Pulmonary artery endothelial cell (primary cell): ENCODE measurements at places on chromosomes 5 and 9.
A peak's percentile ranks its signal among the peaks of the same experiment; 100 is the strongest.

- DNase-seq = no peak
These were observed 6.2 kb upstream of the DNAJC18 start for GRCh38 chr5:139445325-139446170.

DNA sequence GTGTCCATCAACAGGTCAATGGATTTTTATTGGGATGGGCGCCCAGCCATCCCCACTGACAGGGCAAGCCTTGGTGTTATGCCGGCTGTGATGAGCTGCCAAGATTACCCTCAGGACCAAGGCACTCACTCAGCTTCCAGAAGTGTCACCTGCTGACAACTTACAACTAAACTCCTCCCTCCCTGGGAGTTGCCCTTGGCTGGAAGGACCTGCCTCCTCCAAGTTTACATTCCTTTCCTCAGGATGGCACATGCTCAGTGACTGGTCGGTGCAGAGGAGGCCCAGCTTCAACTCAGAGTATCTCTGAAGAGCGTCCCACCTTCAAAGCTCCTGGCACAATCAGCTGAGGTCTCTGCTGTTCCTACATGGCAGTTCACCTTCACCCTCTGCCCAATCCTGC, 52.5 kb upstream of the ZBTB43 start:
- DNase-seq = no peak

DNA sequence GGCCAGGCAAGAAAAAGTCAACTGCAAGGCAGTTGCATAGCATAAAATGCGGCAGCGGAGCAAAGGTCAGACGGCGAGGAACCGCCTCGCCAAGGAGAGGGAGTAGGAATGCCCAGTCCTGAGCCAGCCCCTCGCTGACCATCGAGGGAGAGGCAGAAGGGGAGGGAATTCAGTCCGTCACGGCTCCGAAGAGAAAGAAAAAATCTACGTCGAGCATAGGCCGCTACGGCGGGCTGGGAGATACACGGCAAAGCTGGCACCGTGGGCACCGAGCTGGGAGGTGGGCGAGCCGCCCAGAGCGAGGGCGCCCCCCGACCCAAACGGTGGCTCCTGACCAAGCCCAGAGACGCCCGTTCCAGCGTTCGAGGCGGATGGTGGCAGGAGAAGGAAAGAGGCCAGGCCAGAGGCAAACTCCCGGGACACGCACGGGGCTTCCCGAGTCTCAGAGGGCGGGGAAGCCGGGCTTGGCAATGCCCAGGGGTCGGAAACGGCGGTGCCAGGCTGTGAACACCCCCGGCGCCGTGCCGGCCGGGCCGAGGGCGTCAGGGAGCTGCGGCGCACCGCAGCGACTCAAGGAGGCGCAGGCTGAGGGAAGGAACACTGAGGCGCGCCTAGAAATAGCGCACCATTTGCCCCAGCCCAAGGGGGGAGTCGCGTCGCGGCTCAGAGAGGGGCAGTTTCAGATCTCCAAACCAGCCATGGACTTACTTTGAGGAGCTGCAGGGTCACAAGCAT, 518 bp downstream of the SPRY4 start:
- no peak for DNase-seq

DNA sequence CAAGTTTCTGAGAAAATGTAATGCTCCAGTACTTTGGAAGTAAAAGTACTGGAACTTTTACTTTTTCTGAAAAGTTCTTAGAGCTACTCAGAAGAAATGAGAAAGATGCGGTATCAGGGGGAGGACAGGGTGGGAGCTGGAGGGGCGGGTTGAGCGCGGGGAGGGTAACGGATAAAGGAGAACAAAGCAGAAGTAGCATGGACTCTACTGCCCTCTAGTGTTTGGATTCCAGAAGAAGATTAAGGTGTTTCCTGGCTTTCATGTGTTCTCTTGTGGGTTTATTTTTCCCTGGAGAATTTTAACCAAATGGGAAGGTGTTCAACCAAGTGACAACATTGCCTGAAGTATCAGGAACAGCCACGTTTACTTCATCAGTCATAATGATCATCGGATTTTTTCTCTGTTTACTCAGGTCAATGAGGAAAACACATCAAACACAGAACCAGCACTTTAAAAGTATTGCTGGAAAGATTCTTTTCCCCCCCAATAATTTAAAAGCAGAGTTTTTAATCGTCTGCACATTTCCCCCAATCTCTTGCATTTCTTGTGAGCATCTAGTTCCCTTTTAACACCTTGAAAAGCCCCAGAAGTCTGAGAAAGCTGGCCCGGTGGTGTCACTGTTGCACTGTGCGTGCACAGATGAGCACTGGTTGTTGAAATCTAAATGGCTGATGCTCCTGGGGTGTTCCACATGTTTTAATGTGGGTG, 190.6 kb downstream of the MPDZ start:
- DNase-seq = peak; percentile 32

DNA sequence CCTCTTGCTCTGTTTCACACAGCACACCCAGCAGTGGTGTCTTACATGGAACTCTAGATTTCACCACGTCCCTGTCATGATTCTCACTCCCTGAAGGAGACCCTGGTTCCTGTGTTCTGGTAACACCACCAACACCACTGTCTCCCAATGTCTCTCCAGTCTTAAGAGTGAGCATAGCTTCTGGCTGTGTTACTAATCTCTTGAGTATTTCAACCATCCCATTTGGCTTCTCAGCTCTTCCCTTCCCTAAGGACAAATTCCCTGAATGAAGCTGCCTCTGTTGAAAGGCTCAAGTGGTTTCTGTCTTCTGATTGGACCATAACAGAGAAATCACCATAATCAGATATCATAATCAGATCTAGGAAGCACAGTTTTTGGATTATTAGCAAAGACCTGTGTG, 311.8 kb downstream of the DNAH5 start:
- no peak for DNase-seq

- DNase-seq = no peak
These were observed 727.9 kb upstream of the PTPRD start for GRCh38 chr9:11340654-11341053.

- DNase-seq = no peak
These were observed 65.0 kb downstream of the CEMIP2 start for GRCh38 chr9:71703172-71703872.

DNA sequence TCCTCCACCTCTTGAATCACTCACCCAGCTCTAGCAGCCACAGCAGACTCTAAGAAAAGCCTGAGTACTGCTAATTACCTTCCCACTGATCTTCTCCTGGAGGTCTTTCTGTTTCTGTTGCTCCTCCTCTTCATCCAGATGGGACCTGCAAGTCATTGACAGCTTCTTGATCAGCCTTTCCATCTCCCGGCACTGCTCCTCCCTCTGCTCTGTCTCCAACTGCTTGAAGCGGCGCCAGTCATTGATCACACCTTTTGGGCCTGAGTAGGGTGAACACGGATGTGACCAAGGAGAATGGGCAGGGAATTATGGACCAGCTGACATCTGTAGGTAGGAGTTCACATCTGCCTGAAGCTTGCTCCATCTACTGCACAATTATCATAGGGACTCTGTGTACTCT, 5.5 kb downstream of the PDCL start:
- no peak for DNase-seq

DNA sequence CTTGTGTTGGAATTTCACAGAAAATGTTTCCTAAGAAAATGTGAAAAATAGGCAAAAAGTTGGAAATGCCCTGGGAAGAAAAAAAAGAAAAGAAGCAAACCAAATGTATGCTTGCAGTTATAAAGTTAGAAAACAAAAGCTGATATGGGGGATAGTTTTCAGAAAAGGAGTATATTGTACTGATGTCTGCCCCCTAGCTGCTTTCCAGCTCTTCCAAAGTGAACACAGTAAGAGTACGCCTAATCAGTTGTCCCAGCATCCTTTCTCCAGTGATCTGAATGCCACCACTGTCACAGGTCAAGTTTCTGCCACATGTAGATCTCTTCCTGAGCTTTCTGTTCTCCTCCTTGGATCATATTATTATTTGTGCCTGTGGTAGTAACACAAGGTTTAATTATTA, 5.8 kb downstream of the TYRP1 start:
- DNase-seq = no peak

DNA sequence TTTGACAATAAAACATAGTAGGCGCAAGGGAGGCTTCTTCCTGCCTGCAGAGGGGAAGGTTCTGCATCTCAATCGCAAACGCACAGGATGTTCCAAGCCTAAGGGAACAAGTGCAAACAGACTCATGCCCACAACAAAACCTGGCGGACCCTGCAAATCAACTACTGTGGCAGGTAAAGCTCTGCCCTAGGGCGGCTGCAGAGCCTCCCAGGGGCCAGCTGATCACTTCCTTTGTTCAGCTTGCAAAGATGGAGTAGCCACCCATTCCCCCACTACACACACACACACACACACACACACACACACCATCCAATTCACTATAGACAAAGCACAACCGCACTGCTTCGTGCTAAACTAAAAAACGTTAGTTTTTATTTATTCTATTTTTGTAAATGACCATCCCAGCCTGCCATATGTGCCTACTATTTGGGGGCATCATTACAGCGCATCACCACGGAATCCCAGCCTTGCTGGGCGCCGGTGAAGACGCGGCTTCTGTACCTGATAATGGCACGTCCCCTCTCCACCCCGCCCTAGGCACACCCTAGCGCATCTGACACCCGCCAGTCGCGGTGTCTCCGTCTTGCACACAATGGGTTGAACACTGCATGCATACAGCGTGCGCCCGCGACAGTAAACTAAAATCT, 57.6 kb downstream of the DPYSL3 start:
- no peak for DNase-seq

DNA sequence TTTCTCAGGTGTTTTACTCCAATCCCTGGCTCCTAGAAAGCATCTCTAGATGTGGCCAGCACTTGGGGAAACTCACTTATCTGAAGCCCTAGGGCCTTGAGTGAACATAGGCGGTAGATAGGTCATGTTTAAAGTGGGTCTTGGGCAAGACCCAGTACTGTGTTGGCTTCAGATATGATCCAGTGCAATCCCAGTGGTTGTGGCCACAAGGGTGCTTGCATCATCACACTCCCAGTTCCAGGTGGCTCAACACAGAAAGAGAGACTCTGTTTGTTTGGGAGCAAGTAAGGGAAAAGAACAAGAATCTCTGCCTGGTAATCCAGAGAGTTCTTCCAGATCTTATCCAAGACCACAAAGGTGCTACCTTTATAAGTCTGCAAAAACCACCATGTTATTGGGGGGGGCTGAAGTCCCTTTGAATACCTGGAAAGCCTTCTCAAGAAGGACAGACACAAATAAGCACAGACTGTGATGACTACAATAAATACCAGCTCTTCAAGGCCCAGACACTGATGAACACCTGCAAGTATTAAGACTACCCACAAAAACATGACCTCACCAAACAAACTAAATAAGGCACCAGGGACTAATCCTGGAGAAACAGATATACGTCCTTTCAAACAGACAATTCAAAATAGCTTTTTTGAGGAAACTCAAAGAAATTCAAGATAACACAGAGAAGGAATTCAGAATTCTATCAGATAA, 114.7 kb downstream of the LURAP1L start:
- DNase-seq = no peak

DNA sequence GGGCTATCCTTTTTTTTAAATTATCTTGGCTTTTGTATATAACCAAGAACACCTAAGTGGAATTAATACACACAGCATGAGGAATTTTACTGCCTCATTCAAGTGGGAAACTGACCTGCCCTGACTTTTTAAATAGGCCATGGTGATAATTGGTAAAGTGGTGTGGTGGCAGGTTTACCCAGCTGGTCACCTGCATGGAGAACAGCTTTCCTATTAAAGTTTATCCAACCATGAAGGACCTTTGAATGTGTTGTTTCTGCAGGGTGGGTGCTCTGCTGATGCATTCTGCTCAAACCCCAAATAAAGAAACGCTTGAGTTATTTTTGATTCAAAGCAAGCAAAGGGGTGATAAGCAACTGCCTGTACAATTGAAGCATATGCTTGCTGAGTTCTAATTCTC, 261.0 kb upstream of the GRIN3A start:
- no peak for DNase-seq

GRCh38 chr5:40447438-40447837, 232.3 kb upstream of the PTGER4 start:
- no peak for DNase-seq

DNA sequence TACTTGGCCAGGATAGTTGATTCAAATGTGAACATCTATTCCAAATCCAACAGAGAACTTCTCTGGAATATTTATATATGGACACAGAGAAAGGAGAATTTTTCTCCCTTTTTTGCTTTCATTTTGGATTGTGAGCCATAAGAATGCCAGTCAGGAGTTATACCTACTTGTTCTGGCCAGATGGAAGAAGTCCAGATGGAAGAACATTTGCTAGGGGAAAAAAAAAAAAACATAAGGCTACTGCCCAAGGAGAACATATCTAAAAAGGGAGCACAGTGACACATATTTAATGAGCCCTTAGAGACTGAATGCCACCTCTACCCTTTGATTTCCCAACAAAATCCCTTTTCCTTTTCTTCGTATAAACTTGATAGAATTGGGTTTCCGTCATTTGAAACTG, 61.7 kb upstream of the PPP2R2B start:
- DNase-seq = no peak

DNA sequence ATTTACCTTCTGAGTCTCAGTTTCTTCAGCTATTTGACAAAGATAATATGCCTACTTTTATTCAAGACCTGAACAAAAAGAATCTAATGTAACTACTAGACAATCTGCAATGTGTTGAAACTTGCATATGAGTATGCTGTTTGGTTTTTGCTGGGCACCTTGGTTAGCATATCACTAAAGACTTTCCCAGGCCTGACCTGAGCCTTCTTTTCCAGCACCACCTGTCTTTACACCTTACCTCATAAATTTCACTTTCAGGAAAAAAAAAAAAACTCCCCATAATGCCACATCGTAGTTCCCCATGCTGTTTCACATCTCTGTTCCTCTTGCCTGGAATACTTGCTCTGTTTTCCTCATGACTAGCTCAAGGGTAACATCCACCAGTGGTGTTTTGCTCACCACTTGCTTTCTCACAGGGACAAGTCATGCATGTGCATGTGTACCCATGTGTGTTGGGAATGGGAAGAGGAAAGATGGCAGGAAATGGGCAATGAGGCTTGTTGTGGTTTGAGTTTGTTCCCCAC, 45.6 kb upstream of the TLE4 start:
- DNase-seq = no peak

DNA sequence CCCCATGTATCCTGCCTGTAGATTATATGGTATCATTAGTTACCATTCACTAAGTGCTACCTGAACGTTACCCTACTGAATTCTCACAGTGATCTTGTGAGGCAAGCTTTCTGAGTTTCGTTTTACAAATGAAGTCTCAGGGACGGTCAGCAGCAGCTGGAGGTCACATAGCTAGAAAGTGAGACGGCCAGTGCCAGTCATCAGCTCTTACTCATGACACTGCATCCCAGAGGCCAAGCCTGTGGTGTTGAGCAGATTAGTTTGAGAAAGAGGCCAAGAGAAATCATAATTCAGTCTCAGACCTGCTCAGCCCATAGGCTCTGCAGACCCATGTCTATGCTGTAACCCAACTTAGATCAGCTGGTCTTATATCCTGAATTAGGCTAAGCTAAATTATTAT, 95.7 kb upstream of the EGFLAM start:
- no peak for DNase-seq

GRCh38 chr9:134951461-134951860, 33.7 kb upstream of the FCN1 start:
- DNase-seq = no peak

- DNase-seq = no peak
These were observed 578.0 kb downstream of the EFNA5 start for GRCh38 chr5:107092695-107093094.
